ENCODE measurements at places on chromosomes 7 and 10.

GRCh38 chr7:134703782-134704181 is 57.1 kb downstream of the BPGM start:
- DNase-seq, result no peak

- peak; percentile 15 for DNase-seq
Measured at GRCh38 chr10:24556750-24557742, 166.6 kb downstream of the ARHGAP21 start.

DNA sequence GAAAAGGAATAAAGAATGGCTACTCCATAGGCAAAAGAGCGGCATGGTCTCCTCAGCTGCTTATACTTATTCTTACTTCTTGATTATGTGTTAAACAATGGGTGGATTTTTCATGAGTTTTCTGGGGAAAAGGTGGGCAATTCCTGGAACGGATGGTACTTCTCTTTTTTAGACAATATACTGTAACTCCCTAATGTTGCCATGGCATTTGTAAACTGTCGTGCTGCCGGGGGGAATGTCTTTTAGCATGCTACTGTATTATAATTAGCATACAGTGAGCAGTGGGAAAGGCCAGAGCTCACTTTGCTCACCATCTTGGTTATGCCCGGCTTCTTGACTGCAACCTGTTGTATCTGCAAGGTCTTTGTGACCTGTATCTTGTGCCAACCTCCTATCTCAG is 372.1 kb upstream of the AKR1E2 start:
- DNase-seq, result no peak

- no peak for DNase-seq
Measured at GRCh38 chr7:108328174-108328651, 128.0 kb downstream of the NRCAM start.

DNA sequence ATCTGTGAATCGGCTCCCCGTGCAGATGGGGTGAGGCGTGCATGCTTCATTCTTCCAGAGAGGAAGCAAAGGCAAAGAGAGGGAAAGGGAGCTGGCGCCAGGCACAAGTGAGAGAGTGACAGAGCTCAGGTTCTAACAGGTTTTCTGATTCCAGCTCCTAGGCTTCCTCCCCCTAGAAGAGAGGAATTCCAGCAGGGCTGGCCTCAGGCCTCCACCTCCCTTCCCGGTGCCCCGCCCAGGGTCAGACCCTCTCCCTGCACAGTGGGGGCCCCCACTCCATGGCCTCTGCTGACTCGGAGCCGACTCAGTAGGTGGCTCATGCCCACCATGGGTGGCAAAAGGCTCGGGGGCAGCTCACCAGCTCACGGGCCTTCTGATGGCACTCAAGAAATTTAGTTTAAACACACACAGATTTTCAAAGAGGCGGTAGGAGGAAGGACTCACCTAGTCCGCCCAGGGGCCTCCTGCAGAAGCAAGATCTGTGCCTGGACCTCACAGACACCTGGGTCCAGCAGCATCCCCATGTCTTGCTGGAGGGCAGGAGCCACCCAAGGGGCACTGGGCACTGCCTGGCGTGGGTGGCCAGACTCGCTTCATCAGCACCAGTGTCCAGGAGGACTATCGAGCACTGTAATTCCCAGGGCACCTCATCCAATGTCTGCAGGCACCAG is 183.5 kb downstream of the MAD1L1 start:
- DNase-seq, result no peak

DNA sequence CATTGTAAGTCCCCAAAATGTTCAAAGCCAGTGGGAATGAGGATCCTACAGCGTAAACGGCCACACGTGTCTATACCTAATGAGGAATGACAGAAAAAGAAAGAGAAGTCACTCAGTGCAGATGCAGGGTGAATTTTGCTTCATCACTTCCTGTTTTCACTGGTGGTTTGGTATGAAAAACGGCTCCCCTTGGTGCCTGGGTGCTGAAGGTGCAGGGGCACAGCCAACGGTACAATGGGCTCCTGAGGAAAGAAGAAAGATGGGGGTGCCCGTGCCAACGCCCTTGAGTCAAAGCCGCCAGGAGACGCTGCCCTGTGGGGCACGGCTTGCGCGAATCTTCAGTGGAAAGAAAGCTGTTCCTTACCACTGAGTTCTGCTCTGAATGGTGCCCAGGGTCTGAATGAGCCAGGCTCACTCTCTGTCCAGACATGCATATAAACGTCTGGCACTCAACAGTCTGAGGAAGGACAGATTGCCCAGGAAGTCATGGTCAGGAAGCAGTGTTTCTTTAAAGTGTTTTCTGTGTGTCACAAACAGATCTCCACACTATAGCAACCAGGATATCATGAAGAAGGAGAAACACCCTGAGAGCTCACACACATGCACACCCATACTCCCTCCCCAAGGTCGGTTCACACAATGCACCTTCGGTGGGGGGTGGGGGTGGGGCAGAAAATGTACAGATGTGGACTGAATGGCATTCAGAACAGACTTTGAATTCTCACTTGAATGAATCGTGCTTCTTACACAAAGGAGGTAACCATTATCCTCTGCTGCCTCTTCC is 105.8 kb downstream of the ELMO1 start:
- DNase-seq, result peak; percentile 63

GRCh38 chr10:21015851-21016250 is 118.7 kb upstream of the NEBL start:
- DNase-seq, result no peak

DNA sequence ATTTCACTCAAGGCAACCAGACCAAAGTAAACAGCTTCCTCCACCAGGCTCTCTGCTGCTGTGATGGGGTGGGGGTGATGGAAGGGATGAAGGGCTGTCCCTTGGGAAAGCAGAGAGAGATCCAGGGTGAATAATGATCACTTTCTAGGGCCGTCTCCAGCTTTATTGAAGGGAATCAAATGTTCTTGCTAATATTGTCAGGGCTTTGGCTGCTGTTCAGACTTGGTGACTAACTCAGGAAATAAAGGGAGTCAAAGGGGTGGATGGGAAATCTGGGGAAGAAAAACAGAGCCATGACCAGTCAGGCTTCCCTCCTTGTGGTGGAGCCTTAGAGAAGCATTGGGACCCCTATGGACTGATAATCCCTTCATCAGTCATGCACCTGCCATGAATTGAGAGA is 196.2 kb upstream of the AGK start:
- DNase-seq, result no peak

GRCh38 chr10:123568751-123569150 is 97.4 kb upstream of the GPR26 start:
- DNase-seq, result no peak

- no peak for DNase-seq
Measured at GRCh38 chr7:91894781-91895480, 14.4 kb upstream of the MTERF1 start.

- no peak for DNase-seq
Measured at GRCh38 chr7:3193379-3194120, 107.5 kb upstream of the SDK1 start.

- DNase-seq, result peak; percentile 15
Measured at GRCh38 chr10:98331885-98332284, 63.9 kb upstream of the LOXL4 start.

GRCh38 chr7:155810770-155811559 is 1.3 kb downstream of the SHH start:
- DNase-seq, result no peak

GRCh38 chr10:92655426-92655825 is 34.3 kb upstream of the HHEX start:
- DNase-seq, result no peak

DNA sequence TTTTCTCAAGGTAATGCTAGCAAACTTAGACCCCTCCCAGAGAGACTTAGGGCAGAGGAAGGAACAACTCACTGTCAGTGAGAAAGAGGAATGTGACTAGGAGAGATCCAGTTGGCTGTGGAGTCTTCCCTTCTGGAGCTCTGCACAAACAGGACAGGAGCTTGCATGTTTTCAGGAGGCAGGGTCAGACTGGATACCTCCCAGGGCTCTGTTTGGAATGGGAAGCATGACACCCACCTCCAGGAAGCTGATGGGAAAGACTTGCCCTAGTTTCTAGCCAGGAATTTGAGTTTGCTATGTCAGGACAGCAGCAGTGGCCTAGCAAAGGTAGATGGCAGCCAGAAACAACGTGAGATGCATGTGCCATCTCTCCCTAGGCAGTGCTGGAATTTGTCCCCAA is 40.6 kb downstream of the GHRHR start:
- DNase-seq, result no peak

DNA sequence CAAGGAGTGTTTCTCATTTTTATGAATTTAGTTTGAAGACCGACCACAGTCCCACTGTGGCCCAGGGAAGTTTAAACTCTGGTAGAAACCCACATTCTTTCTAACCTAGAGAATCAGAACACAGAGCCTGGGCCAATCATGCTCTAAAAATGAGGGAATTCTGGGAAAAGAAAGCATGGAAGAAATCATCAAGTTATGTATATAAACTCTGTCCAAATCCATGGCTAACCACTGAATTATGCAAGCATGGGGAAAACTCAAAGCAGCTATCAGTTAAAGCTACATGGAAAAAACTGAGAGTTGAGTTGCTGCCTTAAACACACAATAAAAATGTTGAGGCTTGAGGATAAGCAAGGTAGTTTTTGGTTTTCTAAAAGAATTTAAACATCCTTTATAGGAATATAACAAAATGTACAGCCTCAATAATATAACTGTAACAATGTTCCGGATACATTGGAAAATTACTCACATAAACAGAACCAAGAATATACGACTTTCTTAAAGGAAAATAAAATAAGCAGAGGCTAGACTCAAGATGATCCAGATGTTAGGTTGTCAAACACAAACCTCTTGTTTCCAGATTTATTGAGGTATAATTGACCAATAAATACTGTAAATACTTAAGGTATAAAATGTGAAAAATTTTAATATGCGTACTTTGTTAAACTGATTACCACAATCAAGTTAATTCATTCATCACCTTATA is 311.2 kb upstream of the GNAI1 start:
- no peak for DNase-seq

- DNase-seq, result no peak
Measured at GRCh38 chr7:72019436-72019835, 392.7 kb downstream of the CALN1 start.

DNA sequence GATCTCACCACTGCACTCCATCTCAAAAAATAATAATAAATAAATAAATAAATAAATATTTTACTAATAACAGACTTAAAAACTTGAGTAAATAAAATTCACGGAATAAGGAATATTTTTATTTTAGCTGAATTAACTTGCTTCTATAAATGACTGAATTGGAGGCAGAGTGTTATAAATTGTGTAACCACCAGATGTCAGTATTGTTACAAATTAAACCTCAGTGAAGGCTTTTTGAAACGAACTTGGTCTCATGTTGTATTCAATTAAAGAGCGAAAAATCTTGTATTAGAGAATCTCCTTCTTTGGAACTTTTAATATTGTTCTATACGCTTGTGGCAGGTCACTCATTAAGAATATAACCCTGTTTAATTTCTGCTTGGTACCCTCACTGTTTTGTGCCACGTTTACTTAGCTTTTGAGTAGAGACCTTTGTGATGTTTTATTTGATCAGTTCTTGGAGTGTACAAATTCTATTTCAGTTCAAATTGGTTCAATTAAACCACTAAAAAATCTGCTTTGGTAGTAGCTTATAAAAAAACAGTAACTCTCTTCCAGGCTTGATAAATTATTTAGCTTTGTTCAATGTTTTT is 45.6 kb upstream of the SCIN start:
- DNase-seq, result no peak

GRCh38 chr10:95982200-95982599 is 61.2 kb upstream of the CCNJ start:
- no peak for DNase-seq

- DNase-seq, result no peak
Measured at GRCh38 chr7:108157606-108158335, 27.6 kb upstream of the LAMB4 start.

DNA sequence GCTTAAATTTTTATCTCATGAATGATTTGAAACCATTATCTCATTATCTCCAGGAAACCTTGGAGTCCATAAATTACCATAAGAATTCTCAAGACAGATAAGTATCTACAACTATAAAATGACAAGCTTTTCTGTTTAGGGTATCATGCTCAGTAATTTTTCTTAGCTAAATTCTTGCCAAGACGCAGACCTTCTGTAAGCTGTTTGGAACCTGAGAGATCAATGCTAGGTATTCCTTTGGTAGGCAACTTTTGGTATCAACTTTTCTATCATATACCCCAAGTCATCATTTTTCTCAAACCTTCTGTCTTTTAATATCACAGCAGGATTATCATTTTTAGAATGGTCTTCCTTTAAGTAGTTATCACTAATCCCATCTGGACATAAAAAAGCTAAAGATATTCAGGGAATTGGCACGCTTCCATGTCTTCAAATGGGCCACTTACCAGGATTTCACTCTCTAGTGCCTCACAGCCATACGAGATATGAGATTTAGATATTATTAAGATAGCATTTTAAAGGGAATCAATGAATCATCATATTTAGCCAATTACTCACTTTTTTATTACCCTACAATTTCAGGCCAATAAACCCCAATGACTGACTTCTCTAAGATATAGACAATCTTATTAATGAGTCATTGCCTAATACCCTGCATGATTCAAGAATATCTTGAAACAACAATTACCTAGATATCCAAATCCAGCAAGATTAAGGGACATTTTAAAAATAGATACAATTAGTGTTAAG is 544.1 kb downstream of the HTR7 start:
- DNase-seq, result no peak

DNA sequence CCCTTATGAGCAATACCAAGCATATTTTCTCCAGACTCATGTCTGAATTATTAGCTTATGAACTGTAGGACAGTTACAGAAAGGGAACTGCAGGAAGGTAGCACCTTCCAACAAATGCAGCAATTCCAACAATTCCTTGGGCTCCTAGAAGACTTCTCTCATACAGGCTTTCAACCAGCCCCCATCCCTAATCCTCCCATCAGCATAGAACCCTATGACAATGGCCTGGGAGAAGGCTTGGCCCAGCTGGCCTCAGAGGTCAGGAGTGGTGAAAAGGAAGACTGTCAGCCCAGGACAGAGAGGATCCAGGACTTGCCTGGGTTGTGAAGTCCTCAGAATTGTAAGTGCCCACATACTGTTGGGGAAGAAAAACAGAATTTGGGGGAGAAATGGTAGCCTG is 5.9 kb downstream of the VPS41 start:
- DNase-seq, result no peak

- DNase-seq, result no peak
Measured at GRCh38 chr10:94680544-94680943, 3.0 kb upstream of the CYP2C18 start.

DNA sequence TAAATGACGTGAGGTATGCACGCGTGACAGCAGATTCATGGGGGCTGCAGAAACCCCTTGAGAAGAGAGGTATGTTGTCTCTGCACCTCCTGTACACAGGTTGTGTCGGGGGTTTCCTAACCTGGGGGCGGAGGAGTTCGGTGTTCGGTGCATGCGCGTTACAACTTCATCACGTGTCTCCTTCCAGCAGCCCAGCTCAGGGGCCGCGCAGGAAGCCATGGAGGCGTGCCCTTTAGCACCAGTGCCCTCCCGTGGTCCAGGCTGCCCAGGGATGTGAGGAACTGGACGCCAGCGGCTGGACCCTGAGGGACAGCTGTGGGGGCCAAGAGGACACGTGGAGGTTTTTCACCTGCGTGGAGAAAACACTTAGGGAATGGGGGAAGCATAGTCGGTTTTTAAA is 186.4 kb downstream of the EBF3 start:
- no peak for DNase-seq

GRCh38 chr7:98864731-98865453 is 4.9 kb downstream of the TMEM130 start:
- DNase-seq, result no peak

Data from stimulated activated naive CD8-positive, alpha-beta T cell treated with anti-CD3 and anti-CD28 coated beads, Interleukin-15, amount 100 ng/mL, for 72 hours (primary cell).